CD8-positive, alpha-beta memory T cell (primary cell): ENCODE measurements at places on chromosomes 12 and 14. TPM values are rescaled to one million over a fixed set of nuclear protein-coding genes. Genes with fewer than 3 reads are reported as not detected.

DNA sequence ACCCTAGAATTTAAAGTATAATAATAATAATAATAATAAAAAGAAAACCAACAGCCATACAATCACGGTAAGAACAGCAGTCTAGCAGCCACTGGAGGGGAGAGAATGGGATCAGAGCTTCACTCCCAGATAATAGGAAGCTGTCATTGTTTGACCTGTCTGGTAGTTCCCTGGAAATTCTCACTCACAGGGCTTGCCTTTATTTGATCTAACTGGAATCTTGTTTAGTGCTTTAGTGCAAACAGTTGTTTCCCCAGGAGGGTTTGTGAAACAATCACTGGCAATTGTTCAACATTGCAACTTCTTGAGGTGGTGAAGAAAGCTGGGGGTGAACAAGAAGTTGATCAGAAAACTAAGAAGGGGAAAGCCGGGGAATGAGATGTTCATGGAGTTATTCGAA, 68.7 kb upstream of the PTCSC3 start:
- no peak for DNase-seq

DNA sequence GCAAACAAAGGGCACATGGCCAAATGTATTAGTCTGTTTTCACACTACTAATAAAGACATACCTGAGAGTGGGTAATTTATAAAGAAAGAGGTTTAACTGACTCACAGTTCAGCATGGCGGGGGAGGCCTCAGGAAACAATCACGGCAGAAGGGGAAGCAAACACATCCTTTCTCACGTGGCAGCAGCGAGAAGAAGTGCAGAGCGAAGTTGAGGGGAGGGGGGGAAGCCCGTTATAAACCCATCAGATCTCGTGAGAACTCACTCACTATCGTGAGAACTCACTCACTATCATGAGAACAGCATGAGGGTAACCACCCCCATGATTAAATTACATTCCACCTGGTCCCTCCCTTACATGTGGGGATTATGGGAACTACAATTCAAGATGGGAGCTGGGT, 66.1 kb downstream of the ST8SIA1 start:
- no peak for DNase-seq

- no peak for DNase-seq
These were observed 55.7 kb downstream of the LIN52 start for GRCh38 chr14:74140374-74140850.

DNA sequence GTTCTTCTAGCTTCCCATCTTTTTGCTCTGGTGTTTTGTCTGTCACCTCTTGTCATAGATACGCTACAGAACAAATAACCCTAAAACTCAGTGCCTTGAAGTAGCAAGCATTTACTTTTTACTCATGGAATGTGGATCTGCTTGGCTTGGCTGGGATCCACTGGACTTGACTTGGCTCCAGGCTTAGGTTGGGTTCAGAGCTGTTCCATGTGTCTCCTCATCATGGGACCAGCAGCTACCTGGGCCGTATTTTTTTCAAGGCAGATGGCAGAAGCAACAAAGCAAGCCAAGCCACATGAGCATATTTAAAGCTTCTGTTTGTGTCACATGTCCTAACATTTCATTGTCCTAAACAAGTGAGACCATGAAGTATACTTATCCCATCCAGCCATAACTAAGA, 48.7 kb upstream of the ATF1 start:
- no peak for DNase-seq

- no peak for DNase-seq
These were observed 107.4 kb downstream of the AEBP2 start for GRCh38 chr12:19546611-19547162.

DNA sequence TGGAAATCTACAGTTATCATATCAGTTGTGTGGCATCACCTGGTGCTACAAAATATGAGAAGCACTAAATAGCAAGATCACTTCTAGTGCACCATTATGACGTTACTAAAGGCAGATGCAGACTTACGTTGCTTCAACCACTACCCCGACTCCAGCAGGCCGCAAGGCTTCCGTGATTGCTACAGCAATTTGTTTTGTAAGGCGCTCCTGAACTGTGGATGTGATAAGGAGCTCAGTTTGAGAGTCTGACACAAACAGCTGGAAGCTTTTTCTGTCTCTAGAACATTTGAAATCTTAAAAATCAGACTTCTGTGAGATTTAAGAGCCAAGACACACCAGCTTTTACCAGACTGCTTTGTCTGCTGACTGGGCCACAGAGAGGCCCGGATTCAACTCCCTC, 57.0 kb downstream of the GCH1 start:
- no peak for DNase-seq

DNA sequence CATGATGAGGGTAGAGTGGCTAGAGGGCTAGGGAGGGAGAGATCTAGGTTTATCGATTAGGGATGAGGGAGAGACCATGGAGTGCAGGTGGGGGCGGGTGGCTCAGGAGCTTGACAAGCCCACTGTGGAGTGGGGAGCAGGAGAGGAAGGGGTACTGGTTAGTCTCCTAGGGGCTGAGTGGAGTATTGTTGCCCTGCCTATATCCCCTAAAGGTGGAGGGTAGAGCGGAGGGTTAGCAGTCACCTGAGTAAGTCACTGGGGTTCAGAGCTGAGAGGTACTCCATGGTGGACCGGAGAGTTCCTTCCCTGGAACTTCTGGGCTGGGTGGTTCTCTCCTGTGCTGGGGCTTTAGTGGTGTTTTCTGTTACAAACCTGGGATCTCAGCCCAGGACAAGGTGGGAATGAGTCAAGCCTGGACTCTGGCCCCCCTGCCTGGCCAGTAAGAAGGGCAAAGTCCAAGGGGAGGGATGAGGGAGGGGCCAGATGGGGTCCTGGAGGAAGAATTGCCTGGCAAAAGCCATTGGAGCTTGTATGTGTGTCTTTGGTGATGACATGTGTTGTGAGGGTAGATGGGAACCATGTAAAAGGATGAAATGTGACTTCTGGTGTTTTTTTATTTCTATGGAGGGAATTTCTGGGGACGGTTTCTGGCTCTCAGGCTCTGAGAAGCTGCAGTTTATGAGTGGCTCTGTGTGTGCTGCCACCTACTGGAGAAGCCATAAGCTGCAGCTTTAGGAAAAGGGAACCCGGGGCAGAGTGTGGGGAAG, at the start of gene CIDEB:
TSS of gene CIDEB (minus strand) at position 403 of the 767 bp plus-strand sequence. CDS start at position 284, 119 bp downstream.
- DNase-seq: peak; percentile 45

The ARHGDIB gene
- polyA plus RNA-seq: 2,936 TPM

The RERG gene
- polyA plus RNA-seq: not detected
